ENCODE measurements at places on chromosomes 2 and 18. TPM values are rescaled to one million over a fixed set of nuclear protein-coding genes. Genes with fewer than 3 reads are reported as not detected.

The PLA2R1 gene
- 5.2 TPM for total RNA-seq

DNA sequence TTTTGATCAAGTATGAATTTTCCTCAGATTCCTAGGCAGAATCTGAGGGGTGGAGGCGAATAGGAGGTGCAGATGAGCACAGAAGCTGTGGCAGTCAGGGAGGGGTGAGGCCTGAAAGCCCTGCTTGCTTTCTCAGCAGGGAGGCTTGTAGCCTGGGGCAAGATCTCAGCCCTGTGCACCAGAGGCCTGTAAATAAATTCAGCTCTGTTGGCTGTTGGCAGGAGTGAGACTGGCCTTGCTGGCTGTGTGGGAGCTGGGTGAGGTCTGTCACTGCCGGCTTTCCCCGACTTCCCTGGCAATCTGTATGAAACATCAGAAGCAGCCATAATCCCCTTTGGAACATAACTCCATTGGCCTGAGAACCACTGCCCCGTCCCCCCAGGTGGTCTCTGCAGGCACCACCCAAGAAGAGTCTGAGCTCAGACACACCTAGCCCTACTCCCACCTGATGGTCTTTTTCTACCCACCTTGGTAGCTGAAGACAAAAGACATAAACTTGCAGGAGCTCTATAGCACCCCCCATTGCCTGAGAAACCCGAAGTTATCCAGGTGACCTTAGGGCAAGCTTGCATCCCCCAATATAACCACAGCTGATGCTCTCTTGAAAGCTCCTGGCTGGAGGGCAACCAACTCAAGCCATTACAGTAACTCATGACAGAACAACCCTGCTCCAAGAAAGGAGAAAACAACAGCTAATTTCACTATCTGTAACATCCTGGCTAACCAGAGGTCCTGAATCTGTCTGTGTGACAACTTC lies 32.3 kb downstream of the EVA1A start:
- DNase-seq = no peak

DNA sequence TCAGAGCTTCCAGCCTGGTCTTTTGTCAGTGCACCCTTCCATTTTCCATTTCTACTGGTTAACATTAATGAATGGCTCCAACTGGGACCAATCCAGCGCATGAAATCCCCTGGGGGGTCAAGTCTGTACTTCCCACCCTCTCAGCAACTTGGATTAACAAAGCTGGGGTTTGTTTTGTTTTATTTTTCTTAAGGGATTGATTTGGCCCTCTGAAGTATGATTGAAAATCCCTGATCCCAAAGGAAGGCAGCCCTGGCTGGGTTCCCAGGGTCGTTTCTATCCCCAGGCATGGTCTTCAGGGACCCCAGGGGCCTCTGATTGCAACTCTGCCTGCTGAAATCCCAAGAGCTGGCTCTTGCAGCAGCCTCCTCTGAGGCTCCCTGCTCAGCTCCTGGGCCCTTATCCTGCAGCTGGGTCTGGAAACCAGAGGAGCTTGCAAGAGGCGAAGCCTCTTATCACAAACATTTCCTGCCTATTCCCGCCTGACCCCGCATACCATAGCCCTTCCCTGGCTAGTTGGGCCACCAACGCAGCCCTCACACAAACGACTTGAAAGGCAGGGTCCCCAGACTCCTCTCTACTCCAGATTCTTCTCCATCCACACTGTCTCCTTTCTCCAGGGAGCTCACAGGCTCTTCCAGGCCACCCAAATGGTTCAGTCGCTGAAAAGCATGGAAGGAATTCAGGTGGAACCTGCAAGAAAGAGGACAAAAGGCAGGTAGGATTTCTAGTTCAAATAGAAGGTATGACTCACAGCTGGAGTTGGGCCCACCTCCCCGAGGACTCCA lies 109.7 kb upstream of the PKDCC start:
- DNase-seq = no peak

GRCh38 chr18:79922971-79923411 lies 28.5 kb downstream of the SLC66A2 start:
- DNase-seq = peak; percentile 7
